Activated CD4-positive, alpha-beta T cell treated with anti-CD3 and anti-CD28 coated beads, Interleukin-2, Interleukin-4, amounts not matched to agents 100 ng/mL and 50 ng/mL, durations not matched to agents 16 hours and 8 hours (primary cell): ENCODE measurements at places on chromosomes 1 and 21.

- DNase-seq = no peak
Measured at GRCh38 chr1:211596418-211597181, 17.6 kb upstream of the SLC30A1 start.

- no peak for DNase-seq
Measured at GRCh38 chr1:41773144-41773591, 145.6 kb downstream of the HIVEP3 start.

GRCh38 chr21:18545908-18546307 is 142.3 kb upstream of the TMPRSS15 start:
- no peak for DNase-seq

- no peak for DNase-seq
Measured at GRCh38 chr21:38495242-38495641, 3.0 kb downstream of the ERG start.

DNA sequence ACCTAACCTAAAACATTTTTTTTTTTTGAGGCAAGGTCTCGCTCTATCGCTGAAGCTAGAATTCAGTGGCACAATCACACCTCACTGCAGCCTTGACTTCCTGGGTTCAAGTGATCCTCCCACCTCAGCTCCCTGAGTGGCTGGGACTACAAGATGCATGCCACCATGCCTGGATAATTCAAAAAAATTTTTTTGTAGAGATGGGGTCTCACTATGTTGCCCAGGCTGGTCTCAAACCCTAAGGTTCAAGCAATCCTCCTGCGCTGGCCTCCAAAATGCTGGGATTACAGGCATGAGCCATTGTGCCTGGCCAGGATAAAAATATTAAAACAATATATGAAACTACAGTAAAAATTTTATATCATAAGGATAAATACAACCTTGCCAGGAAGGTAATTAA is 4.9 kb downstream of the LIX1L start:
- DNase-seq = no peak

- no peak for DNase-seq
Measured at GRCh38 chr1:18190598-18190997, 83.0 kb downstream of the IGSF21 start.

DNA sequence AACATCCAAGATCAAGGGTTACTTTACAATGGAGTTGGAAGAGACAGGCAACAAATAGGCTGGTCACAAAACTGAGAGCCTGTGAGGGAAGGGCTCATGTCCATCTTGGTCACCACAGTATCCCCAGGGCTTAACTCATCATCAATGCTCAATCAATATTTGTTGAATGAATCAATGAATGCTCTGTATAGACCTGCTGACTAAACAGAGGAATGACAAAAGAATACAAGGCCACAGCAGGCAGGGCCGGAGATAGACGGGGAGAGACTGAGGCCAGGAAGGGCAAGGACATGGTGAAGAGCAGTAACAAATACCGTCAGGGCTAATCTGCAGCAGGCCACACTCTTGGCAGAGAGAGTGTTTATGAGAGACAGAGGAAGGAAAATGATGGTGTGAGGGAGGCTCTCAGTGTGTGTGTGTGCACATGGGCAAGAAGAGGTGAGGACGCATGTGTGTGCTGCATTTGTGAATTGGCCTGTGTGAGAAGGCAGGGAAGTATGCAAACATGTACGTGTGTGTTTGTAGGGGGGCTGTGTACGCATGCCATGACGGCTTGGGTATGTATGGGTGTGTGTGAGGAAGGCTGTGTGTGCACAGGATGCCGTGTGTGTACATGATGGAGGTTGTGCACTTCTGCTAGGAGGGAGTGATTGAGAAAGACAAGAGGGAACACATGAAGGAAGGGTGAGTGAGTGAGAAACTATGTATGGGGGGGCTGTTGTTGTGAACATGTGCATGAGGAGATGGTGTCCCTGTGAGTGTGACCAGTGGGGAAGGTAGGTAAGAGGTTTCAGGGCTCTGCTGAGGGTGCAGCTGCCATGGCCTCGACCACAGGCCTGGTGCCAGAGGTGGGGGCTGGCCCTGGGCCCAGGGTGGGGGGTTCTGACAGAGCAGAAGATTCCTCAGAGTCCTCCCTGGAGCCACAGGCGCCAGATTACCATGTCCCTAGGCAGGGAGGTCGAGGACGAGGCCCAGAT is 15.4 kb downstream of the AHDC1 start:
- DNase-seq = no peak

GRCh38 chr1:93965888-93966287 is 56.7 kb upstream of the GCLM start:
- DNase-seq = no peak

- DNase-seq = no peak
Measured at GRCh38 chr1:233868461-233868860, 36.0 kb upstream of the SLC35F3 start.

- no peak for DNase-seq
Measured at GRCh38 chr1:193309936-193310475, 123.6 kb upstream of the B3GALT2 start.

- DNase-seq = peak; percentile 7
Measured at GRCh38 chr1:219794085-219794743, 134.1 kb downstream of the SLC30A10 start.

DNA sequence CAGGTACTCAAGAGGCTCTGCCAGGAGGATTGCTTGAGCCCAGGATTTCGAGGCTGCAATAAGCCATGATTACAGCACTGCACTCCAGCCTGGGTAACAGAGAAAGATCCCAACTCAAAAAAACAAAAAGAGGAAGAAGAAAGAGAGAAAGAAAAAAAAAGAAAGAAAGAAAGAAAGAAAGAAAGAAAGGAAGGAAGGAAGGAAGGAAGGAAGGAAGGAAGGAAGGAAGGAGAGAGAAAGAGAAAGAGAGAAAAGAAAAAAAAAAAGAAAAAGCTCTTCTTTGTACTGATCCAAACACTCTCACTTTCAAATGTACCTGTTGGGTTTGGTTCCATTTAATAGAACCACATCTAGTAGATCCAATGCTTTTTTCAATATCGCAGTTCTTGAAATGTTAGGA is 11.8 kb downstream of the BATF3 start:
- DNase-seq = no peak

DNA sequence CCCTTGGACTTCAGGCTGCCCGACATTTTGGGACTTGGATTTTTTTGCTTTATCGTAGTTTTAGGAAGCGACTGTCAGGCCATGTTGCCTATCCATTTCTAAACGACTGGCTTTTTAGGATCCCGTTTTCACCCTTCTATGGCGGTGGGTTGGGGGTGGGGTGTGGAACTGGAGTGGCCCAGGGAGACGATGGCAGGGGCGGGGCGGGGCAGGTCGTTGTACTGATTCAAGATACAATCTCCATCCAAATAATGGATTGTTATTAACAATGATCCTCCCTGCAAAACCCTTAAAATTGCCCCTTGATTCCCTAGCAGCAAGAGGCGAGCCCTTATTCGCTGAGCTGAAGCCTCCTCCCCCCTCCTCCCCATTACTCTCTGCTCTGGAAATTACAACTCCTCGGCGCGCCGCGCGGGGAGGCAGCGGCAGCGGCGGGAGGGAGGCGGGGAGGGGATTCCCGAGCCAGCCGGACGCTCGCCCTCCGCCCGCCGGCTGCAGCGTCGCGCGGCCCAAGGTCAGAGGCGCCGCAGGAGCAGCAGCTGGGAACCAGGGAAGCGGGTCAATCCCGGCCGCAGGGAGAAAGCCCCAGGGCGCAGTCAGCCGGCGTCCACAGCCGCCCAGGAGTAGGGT is at the start of gene TRIM67:
TRIM67 (plus strand) TSS at position 392 of the 630 bp plus-strand sequence. CDS start 912 bp downstream, outside the sequence.
- no peak for DNase-seq
